NCI-H510A (cell line): ENCODE measurements at places on chromosomes 7 and 10.

GRCh38 chr10:33414841-33415240 is 80.4 kb upstream of the NRP1 start:
- DNase-seq = no peak

DNA sequence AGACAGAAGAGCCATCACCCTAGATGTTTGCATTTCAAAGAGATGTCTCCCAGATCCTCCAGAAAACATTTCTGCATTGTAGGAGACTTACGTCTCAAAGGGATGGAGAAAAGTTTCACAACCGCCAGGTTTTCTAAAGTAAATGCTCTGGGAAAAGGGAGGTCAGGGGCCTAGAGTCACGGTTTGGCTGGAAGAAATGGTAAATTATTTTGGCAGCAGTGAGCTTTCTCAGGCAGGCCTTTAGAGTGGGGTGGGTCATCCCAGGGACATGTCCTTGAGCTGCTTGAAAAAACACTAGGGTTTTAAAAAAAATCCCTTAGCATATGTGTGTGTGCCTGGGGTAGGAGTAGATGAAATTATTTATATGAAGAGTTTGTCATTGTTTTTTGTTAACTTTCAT is 728.8 kb downstream of the TYW1 start:
- no peak for DNase-seq

- no peak for DNase-seq
Observed at GRCh38 chr10:70306181-70306705, 22.4 kb upstream of the NPFFR1 start.

GRCh38 chr10:13628661-13629060 is 41.9 kb downstream of the PRPF18 start:
- DNase-seq = no peak

DNA sequence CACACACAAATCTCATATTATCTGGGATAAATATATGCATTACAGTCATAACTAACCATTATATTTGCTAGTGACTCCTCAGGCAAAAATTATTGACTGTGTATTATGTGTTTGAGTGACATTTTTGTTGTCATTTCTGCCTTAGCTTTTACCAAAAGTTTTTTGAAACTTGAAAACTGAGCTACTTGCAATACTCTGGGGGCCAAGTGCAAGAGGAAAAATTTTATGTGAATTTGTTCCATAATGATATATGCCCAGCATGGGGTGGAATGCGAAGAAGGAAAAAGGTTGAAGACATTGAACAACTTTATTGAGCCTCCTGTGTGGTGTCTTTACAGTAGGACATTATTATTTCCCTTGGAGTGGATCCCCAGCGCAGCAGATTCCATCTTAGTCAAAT is 176.8 kb upstream of the FERD3L start:
- DNase-seq = no peak

DNA sequence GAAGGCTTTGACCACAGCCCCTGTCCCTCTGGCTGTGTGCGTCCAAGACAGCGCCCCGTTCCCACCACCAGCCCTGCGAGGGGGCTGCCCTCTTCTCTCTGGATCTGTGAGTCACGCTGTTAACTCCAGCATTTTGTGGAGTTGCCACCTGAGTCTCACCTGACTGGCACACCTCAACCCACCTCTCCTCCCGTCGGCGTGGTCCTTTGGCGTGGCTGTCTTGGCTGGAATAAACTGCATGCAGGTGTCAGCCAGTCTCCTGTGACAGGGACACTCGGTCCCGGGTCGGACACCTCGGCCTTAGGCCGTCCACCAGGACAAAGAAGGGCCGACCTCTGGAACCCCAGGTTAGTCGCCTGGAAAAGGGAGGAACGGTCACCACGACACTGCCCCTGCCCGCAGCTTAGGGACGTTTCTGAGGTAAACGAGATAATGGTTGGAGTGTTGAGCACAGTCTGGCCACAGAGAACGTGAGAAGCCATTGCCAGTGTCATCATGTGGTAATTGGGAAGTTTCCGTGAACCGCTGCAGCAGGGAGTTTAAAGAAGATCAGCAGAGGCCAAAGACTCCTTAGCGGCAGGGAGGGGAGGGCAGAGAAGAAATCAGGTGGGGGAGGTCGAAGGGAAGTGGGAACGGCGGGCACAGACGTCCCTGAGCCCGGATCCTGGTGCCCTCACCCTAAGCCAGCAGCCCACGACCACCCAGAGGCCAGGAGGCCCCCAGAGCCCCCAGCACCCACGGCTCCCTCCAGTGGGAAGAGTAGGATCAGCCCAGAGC is 73.6 kb upstream of the FAM20C start:
- no peak for DNase-seq

GRCh38 chr7:28685242-28685643 is 272.9 kb downstream of the TRIL start:
- DNase-seq = no peak

DNA sequence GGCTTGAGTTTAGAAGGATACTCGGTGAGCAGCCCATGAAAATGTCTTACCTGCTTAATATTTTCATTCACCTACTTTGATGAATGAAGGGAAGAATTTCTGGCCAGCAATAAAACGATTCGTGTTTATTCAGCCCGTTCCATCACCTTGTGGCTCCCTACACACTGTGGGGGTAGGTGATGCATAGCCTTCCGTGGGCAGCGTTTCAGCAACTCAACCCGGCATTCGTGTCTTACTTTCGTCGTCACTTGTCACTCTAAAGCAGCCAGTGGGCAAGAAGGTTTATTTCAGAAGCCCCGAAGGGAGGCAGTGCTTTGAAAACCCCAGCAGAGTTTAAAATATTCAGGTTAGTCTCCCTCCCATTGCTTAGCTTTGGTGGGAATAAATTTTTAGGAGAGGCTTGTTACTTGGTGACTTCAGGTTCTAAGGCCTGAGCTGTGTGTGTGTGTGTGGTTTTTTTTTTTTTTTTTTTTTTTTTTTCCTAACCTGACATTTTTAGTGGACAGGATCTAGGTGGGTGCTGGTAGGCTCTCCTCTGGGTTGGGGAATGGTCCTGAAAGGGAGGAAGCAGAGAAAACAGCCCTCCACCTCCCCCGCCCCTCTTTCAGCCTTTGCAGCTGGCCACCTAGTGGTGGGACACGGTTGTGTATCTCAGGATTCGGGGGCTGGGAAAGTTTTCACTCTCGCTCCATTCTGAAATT is 1.8 kb downstream of the GRK5 start:
- DNase-seq = peak; percentile 23

DNA sequence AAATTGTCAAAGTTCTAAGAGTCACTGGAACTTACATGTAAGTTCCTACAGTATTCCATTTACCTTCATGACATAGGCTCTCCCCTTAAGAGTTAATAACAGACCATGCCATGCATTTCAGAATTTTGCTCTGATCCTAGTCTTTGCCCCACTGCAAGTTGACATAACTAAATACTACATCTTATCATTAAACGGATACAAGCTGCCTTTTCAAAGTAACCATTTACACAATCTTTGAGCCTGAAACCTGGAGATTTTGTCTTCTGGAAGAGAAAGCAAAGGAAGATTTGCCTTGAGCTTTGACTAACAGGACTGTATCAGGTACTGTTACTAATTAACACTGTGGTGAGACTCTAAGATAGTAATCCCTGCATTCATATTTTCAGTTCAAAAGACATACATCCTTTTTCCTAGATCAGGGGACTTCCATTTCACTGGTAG is 9.3 kb upstream of the AKR1D1 start:
- DNase-seq = no peak

DNA sequence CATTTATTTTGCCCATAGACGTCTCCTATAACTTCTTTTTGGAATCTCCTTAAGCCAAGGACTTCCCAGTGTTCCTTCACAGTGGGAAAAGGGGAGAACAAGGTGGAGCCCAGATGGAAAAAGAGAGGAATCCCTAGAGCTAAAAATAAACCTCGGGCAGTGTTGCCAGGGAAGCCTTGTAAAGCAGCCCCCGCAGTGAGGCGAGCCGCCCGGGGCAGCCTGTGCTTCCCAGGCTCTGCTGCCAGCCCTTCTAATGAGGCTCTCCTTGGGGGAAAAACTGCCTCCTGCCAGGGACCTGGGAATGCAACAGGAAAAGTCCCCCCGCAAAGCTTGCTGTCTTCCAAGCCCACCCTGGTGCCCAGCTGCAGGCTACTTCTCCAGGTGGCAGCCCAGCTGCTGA is 71.7 kb downstream of the SH3PXD2A start:
- no peak for DNase-seq

GRCh38 chr7:69674701-69675182 is 76.5 kb downstream of the AUTS2 start:
- DNase-seq = no peak

DNA sequence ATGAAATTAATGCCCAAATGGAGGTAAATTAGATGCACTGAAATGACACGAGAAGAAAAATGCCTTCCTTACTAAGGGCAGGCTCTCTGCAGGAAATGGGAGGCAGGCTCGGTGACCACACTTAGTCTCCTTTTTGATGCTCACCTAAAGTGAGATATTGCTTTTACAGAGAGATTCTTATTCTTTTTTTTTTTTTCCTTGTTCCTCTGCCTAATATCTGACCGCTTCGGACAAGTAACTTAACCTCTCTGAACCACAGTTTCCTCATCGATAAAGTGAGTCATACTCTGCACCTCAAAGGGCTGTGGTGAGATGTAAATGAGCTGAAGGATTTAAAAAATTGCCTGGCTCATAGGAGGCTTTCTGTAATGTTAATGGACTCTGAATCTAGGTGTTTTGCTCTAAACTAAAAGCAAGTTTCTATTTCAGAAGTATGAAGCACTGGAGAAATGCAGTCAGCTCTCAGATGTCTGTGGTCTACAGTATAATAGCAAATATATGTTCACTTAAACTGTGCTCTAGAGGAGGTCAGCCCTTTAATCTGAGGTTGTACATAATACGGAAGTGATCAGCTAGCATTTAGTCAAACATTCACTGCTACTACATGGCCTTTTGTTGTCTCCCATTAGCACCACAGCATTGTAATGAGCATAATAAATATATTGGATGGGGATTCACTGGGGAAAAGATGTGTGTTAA is 23.2 kb downstream of the NKX2-3 start:
- DNase-seq = no peak

GRCh38 chr10:85318809-85319807 is 990.7 kb downstream of the CCSER2 start:
- DNase-seq = no peak

- no peak for DNase-seq
Observed at GRCh38 chr10:36504758-36505157, 620.6 kb upstream of the ANKRD30A start.

GRCh38 chr7:105189859-105190492 is 176.0 kb downstream of the KMT2E start:
- DNase-seq = no peak

GRCh38 chr10:84783909-84784308 is 455.5 kb downstream of the CCSER2 start:
- DNase-seq = no peak

- no peak for DNase-seq
Observed at GRCh38 chr10:74084955-74085354, 65.7 kb downstream of the AP3M1 start.

- peak; percentile 15 for DNase-seq
Observed at GRCh38 chr10:97327348-97328294, 6.9 kb downstream of the FRAT2 start.

- no peak for DNase-seq
Observed at GRCh38 chr10:29805134-29805723, 170.5 kb upstream of the SVIL start.

DNA sequence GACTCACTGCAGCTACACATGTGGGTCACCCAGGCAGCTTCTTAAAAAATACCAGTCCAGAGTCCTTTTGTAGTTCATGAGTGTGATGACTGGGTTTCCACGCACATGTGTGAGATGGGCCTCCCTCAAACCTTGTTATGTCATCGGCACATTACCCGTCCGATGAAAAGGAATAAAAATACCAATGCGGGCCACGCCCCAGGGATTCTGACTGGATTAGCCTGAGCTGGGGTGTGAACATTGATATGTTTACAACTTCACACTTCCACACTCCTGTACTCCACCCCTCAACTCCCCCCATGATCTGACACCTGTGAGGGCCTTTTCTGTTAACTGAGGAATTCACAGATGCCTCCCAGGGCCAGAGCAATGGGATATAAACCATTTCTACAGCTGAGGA is 6.2 kb downstream of the SLC29A3 start:
- no peak for DNase-seq

DNA sequence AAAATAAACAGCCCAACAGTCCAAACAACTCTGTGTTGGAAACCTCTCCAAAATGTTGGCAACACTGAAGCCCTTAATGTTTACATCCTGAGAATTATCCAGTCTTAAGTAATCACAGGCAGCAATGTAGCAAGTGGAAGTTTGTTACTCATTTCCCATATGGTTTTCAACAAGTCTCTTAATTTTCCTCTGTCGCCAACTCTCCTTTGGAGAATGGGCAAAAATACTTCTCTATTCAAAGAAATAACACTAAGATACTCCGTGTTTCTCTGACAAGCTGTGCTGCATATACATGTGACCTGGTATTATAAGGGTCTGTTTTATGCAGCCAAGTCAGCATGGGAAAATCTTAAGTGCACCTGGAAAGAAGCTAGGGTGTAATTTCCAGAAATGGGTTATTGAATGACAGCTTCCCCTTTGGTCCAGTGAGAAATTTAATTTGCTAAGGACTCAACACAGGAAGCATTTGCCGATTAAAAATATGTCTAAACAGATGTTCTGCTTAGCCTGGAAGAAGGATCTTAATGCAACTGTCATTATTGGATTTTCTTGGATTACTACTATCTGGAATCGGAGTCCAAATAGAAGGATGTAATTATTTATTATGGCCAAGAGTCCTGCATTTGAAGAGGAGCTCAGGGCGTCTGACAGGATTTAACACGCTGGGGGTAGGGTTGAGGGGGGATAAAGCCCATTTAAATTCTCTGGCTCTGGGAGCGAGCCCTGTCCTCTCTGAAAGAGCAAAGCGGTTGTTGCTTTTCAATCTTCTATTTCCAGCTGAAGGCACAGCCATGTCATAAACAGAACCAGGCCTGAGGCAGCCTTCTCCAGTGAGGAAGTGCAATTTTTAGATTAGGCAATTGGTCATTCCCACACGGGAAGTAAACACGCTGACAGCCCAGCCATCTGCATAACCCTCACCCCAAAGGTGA is 73.1 kb downstream of the TLL2 start:
- no peak for DNase-seq

- DNase-seq = no peak
Observed at GRCh38 chr7:66627881-66628360, 760 bp upstream of the KCTD7 start.

- no peak for DNase-seq
Observed at GRCh38 chr7:103025341-103025740, 49.3 kb downstream of the FBXL13 start.

GRCh38 chr10:96588060-96588554 is 1.3 kb upstream of the TM9SF3 start:
- no peak for DNase-seq

GRCh38 chr7:43658718-43659548 is 70.4 kb downstream of the COA1 start:
- DNase-seq = no peak

- no peak for DNase-seq
Observed at GRCh38 chr10:77359950-77360520, 277.6 kb downstream of the KCNMA1 start.

GRCh38 chr10:25753776-25754175 is 180.3 kb upstream of the MYO3A start:
- no peak for DNase-seq

GRCh38 chr7:81573128-81573527 is 196.7 kb downstream of the HGF start:
- DNase-seq = no peak

GRCh38 chr7:15197042-15197977 is 294.8 kb upstream of the DGKB start:
- no peak for DNase-seq
